Gastroesophageal sphincter (tissue), 4 donors: ENCODE measurements at places on chromosomes 5 and 9. TPM values are rescaled to one million over a fixed set of nuclear protein-coding genes. Genes with fewer than 3 reads are reported as not detected.

GRCh38 chr5:119333421-119333851 lies 22.4 kb upstream of the TNFAIP8 start:
- no peak for ATAC-seq

Gene PAIP1
- 96.2 TPM for total RNA-seq

Gene UGT3A1
- total RNA-seq: not detected

Gene IQGAP2
- total RNA-seq: 22.1 TPM

Gene PPWD1
- total RNA-seq: 22.3 TPM

Gene CBY3
- total RNA-seq: not detected

DNA sequence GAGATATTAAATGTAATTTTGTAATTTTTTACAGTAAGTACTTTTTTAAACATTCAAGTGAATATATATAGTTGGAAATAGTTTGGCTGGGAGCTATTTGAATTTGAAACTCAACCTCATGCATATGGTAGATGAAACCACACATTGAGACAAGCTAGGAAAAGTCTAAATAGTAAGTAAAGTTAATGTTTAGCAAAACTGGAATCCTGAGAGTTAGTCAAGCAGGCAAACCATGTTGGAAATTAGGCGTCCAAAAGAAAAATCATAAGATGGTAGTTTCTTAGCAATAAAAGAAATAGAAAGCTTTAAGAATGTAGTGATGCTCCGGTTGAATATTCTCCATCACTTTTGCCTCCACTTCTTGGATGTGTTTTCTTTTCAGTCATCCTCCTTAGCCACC lies 657.1 kb upstream of the CDH10 start:
- no peak for ATAC-seq

Gene PCDHGB7
- 19.3 TPM for total RNA-seq

DNA sequence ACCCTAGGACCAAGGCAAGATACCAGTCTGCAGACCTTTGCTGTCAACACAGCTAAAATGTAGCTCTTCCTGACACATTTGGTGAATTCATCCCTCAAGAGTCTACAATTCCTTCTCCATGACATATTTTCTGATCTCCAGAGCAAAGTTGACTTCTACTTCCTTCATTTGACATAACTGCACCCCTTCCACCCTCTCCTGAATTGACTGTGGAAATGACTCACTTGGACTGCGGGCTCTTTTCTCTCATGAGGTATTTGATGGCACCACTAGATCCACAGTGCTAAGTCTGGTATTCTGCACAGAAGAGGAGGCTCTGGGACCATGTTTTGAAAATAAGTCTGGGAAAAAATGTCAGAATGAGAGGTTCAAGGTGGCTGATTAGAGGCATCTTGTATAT lies 338.4 kb upstream of the TRPC7 start:
- no peak for ATAC-seq

DNA sequence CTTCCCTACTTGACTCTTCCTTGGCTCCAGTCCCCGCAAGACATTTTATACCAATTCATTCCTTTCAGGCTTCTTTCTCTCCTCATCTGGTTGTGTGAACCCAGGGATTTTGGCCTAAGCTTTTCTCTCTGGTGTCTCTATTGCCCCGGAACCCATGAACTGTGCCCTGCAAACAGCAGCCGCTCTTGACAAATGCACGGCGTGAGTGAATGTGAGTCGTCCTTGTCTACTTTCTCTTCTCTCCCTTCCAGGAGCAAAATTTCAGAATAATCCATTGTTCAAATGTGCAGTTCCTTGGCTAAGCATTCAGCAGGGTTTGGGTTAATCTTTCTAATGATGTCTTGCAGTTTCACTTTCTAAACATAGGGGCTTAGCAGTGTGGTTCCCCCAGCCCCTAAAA lies 250.4 kb upstream of the IRX4 start:
- ATAC-seq: no peak

- ATAC-seq: no peak
These were observed 126.1 kb downstream of the SV2C start for GRCh38 chr5:76209297-76209696.

- ATAC-seq: no peak
These were observed 129.2 kb upstream of the TRPM3 start for GRCh38 chr9:71250581-71250980.

DNA sequence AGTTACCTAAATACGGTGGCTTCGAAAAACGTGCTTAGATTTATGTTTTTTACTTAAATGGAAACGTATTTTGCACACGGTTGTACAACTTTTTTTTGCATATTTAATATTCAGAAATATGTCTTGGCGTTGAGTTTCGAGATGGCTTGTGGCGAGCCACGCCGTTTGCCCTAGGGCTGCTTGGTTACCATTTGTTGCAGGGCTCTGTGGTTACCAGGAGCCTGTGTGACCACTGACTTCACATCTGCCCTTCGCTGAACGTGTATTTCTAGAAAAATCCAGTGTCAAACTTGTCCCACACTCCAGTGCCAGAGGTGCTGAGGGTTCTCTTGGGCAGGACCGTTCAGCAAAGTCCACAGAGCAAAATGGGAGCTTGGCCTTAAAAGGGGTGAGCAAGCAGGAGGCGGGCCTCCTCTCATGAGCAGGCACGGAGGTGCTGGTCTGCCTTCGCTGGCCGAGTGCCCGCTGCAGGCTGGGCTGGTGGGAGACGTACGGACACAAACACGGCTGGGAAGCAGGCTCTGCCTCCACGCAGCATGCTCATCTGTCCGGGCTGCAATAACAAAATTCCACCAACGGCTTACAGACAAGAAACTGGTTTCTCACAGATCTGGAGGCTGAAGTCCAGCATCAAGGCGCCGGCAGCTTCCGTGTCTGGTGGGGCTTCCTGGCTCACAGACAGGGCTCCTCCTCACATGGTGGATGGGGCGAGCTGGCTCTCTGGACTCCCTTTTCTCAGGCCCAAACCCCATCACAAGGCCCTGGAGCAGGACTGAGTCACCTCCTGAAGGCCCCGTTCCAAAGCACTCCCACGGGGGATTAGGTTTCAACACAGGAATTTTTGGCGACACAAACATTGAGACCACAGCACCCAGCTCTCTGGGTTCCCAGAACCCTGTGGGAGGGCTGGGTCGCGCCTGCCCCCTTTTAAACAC lies 5.4 kb downstream of the MRPL36 start:
- ATAC-seq: no peak

Gene PCDHGA4
- total RNA-seq: 4.7 TPM

DNA sequence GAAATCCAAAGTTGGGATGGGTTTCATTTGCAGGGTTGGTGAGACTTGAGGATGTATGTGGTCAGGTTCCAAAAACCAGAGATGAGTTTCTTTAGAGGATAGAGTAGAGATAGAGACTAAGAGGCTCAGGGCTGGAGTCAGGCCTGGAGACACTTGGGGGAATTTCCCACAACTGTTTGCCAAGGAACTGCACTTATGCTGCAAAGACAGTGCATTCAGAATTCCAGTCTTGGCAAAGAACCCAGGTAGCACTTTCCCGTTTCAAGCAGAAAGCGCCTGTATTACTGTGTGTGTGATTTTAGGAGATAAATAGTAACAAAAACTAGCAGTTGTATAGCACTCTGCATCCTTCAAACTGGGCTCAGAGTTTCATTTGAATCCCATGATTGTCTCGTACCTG lies 55.4 kb downstream of the SNCAIP start:
- ATAC-seq: no peak

GRCh38 chr5:168446983-168447619 lies 39.2 kb upstream of the RARS1 start:
- ATAC-seq: no peak

Gene TMEM161B
- 7.3 TPM for total RNA-seq

Gene MEIKIN
- total RNA-seq: 4.0 TPM

DNA sequence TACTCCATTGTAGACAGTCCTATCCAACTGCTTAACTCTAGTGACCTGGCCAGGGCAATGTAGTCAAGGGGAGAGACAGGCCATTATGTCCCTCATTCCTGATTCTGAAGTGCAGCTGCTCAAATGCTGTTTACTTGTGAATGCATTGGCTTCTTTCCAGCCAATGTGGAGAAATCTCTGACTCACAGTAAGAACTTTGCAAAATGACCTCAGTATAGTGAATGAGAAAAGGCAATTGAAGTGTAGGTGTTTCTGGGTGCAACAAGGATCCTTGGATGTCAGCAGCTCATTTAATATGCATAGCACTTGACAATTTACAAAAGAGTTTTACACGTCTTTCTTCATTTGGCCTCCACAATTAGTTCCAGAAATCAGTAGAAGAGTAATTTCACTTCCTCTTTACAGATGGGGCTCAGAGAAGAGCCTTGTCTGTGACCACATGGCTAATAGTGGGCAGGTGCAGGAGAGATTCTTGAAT lies 367.2 kb downstream of the OSTF1 start:
- ATAC-seq: peak; percentile 59

DNA sequence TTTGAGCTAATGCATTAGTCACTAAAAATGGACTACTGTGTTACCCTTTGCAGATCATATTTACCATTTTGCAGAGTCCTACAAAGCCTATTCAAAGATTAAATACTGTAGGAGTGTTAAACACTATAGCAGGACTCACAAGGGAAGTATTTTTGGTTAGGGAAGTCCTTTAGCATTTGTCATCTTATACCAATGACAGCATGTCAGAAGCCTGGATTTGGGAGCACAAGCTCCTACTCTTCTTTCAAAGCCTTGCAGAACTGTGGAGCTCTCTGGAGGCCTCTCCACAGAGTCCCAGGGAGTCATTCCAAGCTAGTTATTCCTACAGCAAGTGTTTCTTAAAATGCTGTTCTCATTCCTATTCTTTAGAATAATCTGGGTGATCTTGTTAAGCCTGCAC lies 288.8 kb downstream of the PIK3R1 start:
- ATAC-seq: no peak

Gene OR2K2
- not detected for total RNA-seq

DNA sequence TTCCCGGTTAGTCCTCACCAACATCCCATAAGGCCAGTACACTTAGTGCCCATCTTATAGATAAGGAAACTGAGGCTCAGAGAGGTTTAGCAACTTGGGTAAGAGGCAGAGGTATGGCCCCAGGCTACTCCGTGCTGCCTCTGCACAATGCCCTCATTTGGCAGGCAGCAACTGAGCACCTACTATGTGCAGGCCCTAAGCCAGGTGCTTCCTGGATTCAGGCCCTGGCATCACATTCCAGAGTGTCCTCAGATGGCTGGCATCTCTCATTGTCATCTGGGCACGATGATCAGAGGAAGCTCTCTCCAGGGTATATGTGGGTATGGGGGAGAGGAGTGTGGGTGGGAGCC lies 53.8 kb upstream of the PSD2 start:
- no peak for ATAC-seq

Gene NEK6
- total RNA-seq: 25.0 TPM

DNA sequence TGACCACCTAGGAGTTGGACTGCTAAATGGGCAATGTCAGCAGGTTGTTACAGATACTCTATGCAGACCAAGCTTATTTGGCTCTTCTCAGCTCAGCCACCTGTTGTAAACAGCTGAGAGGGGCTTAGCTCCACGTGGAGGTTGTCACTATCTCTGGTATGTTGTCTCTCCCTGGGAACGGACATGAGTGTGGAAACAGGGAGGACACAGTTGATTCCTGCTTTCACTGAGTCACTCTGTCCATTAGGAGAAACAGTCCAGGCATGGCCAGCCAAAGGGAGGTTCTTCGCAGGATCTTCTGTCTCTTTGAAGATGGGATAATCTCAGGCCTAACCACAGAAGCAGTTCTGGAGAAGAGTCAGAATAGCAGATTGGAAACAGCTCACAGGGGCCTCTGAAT lies 121.2 kb downstream of the PALM2AKAP2 start:
- peak; percentile 54 for ATAC-seq

DNA sequence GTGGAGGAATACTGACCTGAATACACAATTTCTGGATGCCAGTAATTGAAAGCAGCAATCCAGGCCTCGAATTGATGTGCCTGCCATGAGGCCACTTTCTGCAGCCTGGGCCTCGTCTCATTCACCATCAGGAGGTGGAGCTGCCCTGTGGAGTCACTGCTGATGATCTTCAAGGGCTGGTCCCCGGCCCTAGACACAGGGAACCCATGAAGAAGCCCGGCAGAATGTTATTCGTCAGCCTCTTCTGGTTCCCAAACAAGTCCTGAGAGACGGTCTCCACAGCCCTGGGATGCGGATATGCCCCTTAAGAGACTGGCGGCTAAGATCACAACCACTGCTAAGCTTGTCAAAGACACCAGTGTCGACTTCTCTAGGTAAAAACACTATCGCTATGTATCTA lies 4.5 kb downstream of the DPH7 start:
- no peak for ATAC-seq
